Activated CD4-positive, alpha-beta T cell treated with anti-CD3 and anti-CD28 coated beads for 24 hours (primary cell): ENCODE measurements at places on chromosomes 1 and 21.

- no peak for DNase-seq
Observed at GRCh38 chr21:34834852-34835501, 166.2 kb downstream of the CLIC6 start.

GRCh38 chr1:64872067-64872466 lies 94.3 kb downstream of the JAK1 start:
- no peak for DNase-seq

DNA sequence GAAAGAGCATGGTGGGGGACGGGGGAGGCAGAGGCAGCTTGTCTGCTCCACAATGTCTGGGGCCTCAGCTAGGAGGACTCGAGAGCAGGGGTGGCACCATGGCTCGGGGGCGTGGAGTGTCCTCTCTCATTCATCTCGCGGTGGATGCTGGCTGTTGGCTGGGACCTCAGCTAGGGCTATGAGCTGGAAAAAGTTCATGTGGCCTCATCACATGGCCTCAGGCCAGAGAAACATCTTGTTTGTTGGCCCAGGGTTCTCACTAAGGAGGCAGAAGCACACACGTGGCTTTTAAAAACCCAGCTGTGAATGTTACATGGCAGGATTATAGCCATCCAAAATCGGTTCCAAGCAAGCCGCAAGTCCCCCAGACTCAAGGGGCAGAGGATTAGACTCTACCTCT lies 6.2 kb upstream of the CENPS start:
- no peak for DNase-seq

DNA sequence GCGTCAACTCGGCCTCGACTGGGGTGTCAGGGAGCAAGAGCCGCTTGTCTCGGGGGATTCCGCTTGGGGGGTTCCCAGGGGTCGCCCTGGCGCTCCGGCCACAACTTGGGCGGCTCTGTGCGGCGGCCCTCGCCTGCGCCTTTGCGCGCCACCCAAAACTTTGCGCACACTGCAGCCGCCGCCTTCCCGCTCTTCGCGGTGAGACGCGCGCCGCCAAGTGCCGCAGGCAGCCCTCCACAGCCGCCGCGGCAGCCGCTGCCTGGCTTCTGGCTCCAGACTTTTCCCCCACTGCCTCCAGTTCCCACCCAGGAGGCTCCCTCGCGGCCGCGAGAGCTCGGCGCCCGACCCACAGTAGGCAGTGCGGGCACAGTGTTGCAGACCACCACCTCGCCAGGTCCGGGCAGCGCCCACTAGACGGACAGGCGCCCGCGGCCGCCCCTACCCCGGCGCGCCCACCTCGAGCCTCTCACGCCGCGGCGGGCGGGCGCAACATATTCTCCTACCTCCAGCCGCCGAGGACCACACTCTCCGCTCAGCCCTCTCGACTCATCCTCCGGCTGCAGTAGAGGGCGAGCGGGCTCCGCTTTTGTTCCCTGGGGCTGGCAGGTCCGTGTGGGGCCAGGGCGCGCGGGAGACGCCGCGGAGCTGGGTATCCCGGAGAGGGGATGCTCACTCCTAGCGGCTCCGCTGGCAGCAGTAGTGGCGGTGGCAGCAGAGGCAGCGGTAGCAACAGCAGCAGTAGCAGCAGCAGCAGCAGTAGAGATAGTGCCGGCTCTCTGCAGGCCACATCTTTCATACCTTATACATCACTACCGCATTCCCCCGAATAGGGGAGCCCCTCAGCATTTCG lies 296.6 kb downstream of the OMA1 start:
- DNase-seq, result no peak

- no peak for DNase-seq
Observed at GRCh38 chr1:17563494-17564281, 24.2 kb downstream of the ARHGEF10L start.
